ENCODE measurements at places on chromosomes 16 and 17.

GRCh38 chr17:4198995-4199394 lies 56.0 kb downstream of the CYB5D2 start:
- no peak for DNase-seq

GRCh38 chr16:85252014-85252413 lies 139.7 kb upstream of the CIBAR2 start:
- DNase-seq = no peak

DNA sequence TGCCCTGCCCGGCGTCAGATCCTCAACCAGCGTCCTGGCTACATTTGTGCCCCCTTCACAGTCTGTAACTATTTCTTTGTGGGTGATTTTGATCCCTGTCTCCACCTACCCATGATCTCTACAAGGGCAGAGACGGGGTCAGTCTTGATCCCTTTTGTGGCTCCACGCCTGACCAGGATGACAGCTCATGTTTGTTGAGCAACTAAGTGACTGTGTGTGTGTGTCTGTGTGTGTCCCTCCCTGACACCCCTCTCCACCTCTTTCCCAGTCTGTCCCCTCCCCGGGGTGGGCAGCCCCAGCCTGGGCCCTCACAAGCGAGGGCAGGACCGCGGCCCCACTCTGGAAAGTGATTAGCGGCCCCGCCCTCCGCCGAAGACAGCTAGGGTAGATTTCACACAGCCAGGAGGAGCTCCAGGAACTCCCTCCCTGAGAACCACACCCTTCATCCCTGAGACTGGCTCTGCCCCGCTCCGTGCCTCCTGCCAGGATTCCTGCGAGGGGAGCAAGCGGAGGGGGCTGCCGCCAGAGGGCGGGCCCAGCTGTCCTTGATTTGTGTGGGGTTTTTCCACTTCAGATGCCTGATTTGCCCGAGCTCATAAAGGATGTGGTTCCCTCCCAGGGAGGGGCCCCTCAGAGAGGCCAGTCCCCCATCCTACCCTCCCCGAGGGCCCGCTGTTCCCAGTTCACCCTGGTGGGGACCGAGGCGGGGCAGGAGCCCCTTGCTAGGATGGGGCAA lies 5.3 kb upstream of the HS3ST6 start:
- no peak for DNase-seq

DNA sequence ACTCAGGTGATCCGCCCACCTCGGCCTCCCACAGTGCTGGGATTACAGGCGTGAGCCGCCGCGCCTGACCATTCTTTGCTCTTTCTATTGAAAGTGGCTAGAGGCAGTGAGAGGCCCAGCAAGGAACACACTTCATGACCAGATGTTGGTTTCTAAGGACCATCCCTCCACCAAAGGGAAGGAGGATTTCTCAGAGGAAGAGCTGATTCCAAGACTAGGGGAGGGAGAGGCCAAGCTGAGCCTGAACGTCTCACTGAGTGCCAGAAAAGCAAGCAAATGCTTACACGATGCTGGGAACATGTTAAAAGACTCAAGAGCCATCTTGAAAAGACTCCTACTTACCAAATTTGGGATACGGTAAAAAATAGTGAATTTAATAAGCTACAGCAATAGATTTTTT lies 79.2 kb downstream of the MRM3 start:
- no peak for DNase-seq

GRCh38 chr16:66474750-66475199 lies 47.7 kb downstream of the BEAN1 start:
- peak; percentile 49 for DNase-seq

DNA sequence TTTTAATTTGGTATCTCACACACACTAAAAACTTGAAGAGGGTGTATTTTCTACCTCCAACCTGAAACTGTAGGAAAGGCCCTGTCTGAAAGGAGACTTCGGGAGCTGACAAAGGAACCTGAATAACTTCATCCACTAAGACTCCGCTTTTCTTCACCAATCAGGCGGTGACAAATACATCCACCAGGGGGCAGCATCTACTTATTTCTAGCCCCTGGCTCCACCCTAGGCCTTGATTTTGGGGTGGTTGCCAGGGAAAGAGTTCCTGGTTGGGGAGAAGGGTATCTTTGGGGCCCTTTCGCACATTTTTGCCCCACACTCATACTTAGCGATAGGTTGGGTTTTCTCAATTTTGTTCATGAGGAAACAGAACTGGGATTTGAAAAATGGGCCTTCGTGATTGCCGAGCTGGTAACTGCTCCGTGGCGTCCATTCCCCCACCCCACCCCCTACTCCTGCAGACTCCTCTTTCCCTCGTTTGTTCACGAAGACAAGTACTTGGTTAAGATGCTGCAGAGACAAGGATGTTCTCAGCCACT lies 4.8 kb upstream of the ARL4D start:
- DNase-seq = peak; percentile 69

DNA sequence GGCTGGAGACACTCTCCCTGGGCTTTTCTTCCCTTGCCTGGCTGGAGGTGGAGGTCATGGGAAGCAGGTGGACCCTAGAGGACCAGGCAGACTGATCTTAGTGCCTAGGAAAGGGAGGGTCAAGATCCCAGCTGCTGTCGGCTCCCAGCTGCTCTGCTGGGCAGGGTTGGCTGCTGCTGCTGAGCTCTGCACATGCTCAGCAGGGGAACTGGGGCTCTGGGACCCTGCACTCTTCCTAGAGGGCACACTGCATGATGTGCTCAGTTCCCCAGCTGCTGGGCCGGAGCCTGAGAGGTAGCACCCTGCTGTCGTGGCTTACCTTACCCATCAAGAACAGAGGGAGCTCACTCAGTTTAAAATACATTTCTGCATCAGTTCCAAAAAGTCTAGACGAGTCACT lies 34.3 kb downstream of the VAC14 start:
- no peak for DNase-seq

DNA sequence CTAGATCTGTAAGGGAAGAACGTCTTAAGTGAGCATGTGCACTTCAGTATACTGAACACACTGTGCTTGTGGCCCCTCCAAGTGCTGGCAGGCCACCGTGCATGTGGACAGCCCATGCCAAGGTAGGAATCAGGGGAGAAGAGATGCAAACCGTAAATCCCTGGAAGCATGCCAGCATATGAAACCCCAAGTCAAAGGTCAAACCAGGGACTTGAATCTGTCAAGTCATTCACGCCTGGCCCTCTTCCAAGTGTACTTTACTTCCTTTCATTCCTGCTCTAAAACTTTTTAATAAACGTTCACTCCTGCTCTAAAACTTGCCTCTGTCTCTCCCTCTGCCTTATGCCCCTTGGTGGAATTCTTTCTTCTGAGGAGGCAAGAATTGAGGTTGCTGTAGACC lies 2.8 kb upstream of the ATXN2L start:
- DNase-seq = no peak

GRCh38 chr17:55448681-55449080 lies 27.0 kb upstream of the MMD start:
- no peak for DNase-seq

- peak; percentile 73 for DNase-seq
Measured at GRCh38 chr17:14069251-14070021, at the start of gene COX10. TSS of gene COX10 (plus strand) at chr17:14069504. CDS start at chr17:14069606, 102 bp downstream.

DNA sequence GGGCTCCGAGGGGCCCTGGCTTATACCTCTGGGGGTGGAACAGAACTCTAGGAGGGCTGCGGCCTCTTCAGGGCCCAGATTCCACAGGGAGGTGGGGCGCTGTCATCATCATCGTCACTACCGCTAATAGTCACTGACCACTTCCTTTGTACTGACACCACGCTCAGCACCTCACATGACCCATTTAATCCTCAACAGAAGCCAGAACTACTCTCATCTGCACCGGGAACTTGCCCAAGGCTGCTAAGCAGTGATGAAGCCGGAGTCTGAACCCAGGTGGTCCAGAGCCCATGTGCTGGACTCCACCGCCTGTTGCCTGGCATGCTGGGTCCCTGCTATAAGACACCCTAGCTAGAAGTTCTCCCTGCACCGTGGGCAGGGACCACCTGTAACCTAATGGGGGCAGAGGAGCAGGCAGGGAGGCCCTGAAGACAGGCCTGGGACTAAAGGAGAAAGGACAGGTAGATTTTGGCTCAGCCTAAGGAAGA lies 12.0 kb downstream of the UNC13D start:
- DNase-seq = peak; percentile 96

DNA sequence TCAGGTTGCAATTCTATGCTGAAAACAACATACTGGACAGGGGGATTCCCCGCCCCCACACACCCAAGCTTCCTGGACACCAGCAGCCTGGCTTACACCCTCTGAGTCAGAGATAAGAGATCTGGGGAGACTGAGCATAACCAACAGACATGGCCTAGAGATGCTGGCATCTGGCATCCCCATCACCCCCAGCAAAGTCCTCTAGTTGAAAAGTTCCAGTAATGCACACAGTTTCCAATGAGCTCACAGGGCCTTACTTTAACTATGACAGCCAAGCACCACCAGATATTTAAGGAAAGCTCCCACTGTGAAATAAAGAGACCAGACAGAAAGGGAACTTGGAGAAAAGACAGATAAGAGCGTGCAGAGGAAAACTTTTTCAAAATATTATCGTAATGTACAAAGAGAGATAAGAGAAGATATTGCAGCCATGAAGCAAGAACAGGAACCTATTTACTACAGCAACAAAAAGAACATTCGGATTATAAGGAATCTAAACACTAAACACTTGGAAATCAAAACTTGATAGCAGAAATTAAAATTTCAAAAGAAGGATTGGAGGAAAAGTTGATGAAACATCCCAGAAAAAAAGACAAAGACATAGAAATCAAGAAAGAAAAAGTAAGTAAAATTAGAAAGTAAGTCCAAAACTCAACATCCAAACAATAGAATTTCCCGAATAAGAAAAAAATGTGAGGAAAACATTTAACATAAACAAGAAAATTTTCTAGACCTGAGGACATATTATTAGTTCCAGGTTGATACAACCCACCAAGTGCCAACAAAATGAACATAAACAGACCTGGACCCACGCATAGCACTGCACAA lies 17.2 kb upstream of the ALOX15 start:
- peak; percentile 49 for DNase-seq

Measured in H54 (cell line).